ENCODE measurements at places on chromosomes 7 and 10.

GRCh38 chr7:30863706-30864035 is 48.0 kb upstream of the AQP1 start:
- DNase-seq: no peak

DNA sequence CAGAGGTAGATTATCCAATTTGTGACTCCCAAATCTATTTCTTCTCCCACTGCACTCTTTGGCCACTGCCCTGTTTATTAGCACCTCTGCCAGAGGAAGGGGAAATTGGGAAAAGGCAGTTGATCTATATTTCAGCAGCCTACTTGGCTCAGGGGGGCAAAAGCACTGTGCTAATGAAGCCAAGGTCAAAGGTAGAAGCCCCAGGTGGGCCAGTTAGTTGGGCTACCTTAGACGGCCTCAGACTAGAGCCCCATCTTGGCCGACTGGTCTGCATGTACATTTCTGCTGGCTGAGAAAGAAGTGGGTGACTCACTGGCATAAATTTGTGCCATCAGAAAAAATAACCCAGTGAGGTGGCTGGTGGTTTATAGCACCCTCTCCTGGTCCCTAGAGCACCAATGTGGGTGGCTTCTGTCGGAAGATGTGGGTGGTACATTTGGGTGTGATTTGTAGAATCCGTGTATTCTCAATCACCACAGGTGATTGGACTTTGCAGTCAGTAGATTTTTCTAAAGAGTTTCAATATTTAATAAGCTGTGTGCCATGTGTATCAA is 293.3 kb upstream of the MKI67 start:
- DNase-seq: no peak

GRCh38 chr10:16891375-16892313 is 74.4 kb upstream of the RSU1 start:
- peak; percentile 29 for DNase-seq

DNA sequence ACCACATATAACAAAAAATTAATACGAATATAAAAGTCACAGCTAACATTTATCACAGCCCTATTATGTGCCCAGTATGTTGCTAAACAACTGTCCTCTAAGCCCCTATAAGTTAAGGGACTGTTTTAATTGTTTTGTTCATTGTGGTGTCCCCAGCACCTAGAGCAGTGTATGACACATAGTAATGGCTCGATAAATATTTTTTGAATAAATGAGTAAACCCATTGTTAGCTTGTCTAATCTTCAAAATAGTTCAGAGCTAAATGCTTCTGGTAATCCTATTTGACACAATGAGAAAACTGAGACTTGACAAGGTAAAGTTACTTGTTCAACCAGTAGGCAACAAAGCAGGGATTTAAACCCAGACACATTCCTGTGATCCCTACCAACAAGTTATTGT is 78.4 kb upstream of the NEUROD6 start:
- no peak for DNase-seq

GRCh38 chr7:18513343-18513742 is 17.8 kb downstream of the HDAC9 start:
- no peak for DNase-seq

GRCh38 chr10:301536-301935 is 166.3 kb downstream of the ZMYND11 start:
- no peak for DNase-seq

GRCh38 chr7:33379891-33380525 is 250.6 kb downstream of the BBS9 start:
- DNase-seq: no peak

DNA sequence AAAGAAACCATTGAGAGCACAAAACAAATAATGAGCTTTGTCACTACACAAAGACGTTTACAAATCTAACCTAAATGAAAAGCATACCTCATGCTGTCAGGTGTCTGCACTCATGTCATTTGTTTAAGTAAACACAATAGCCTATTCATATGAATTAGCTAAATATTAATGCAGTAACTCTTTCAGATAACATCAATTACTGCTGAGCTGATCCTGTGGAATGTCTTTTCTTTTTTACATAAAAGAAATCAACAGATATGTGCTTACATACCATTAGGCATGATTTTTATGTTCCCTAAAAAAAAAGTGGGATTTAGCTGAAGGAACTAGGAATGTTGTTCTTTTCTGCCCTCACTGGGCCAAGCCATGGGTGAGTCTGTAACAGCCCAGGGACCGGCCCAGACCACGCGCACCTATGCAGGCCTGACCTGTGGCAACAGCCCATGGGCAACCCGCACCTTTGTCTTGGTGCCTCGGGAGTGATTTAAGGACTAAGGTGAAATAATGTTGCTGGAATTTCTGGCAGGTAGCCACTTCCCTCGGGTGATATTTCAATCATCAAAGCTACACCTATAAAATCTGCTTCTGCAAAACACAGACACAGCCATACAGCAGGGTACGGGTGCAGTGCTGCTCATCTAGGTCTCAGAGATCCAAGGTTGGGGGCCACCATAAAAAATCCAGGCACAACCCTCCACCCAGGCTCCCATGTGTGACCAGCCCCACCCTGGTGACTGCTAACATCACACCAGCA is 44.6 kb downstream of the FGFR2 start:
- DNase-seq: peak; percentile 68

- DNase-seq: no peak
Measured at GRCh38 chr10:55168343-55168742, 367.3 kb upstream of the PCDH15 start.

GRCh38 chr7:16816824-16817223 is 12.0 kb upstream of the AGR2 start:
- no peak for DNase-seq

GRCh38 chr10:110563132-110563531 is 4.4 kb upstream of the SMC3 start:
- DNase-seq: no peak

DNA sequence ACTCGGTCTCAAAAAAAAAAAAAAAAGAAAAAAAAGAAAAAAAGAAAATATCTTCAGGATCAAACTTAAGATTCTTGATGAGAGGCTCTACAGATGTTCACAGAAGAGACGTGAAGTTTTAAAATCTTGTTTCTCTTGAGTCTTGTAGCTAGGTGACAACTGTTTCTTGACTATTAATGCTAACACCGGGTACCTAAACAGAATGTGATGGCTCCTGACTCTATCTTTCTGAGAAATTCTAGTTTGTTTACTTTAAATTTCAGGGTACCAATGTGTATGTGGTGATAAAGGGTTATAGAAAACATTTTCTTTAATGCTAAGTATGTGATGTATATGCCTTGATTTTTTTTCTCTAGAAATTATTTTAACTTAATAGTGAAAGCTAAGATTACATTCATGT is 61.0 kb downstream of the DAGLB start:
- DNase-seq: no peak

GRCh38 chr10:5043716-5044115 is 40.1 kb upstream of the AKR1C2 start:
- no peak for DNase-seq

GRCh38 chr10:116536810-116537209 is 8.9 kb upstream of the PNLIP start:
- no peak for DNase-seq

DNA sequence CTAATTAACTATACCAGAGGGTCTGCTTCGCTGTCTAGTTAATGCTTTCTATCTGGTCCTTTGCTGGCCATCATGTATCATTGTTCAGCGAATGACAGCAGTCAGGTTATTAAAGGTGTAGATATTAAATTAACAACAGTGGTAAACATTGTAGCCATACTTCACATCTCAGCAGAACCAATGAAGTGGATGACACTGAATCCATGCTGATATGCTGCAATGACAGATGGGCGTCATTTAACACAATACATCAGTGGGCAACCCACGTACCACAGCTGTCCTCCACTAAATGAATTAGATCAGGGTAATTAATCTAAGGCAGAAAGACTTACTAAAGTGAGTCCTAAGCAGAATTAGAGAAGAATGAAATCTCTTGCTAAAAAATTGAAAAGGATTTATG is 767.2 kb downstream of the NXPH1 start:
- no peak for DNase-seq
